ENCODE measurements at places on chromosomes 6 and 20.

- DNase-seq = no peak
Observed at GRCh38 chr6:41717392-41717736, 18.0 kb downstream of the TFEB start.

- DNase-seq = no peak
Observed at GRCh38 chr20:33373735-33374605, 27.3 kb downstream of the CDK5RAP1 start.

GRCh38 chr20:62775206-62775605 is 21.1 kb upstream of the MRGBP start:
- no peak for DNase-seq

DNA sequence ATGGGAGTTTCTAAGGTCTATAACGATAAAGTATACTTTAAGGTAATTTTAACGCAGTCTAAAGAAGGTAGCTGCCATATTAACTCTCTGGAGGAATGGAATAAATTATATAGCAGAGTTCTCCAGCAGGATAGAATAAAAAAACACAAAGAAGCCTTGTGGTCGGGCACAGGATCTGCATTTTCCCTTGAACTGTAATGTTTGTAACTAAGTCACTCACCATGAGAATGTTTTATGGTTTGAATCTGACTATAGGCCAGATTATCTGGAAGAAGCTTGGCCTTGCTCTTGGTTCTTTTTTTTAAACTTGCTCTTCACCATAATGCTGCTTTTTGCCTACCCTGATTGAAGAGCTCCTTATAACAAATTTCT is 238.8 kb upstream of the NOX3 start:
- DNase-seq = no peak

- no peak for DNase-seq
Observed at GRCh38 chr20:32804817-32805216, 14.9 kb upstream of the MAPRE1 start.

GRCh38 chr6:90101403-90101802 is 195.2 kb downstream of the BACH2 start:
- no peak for DNase-seq

DNA sequence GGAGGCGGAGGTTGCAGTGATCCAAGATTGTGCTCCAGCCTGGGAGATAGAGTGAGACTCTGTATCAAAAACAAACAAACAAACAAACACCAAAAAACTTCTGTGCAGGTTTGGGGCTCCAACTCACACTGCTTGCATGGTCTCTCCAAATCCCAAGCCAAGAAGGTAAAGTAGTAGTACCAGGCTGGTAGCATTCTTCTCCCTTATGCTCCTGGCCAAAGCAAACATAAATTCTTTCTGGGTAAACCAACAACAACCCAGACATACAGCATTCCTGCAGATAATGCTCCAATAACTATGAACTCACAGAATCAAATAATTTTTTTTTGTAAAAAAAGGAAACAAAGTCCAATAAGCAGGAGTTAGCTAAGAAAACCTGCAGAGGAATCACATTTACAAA is 57.8 kb upstream of the KLHL31 start:
- no peak for DNase-seq

GRCh38 chr6:147674794-147675193 is 166.3 kb downstream of the SAMD5 start:
- DNase-seq = no peak

DNA sequence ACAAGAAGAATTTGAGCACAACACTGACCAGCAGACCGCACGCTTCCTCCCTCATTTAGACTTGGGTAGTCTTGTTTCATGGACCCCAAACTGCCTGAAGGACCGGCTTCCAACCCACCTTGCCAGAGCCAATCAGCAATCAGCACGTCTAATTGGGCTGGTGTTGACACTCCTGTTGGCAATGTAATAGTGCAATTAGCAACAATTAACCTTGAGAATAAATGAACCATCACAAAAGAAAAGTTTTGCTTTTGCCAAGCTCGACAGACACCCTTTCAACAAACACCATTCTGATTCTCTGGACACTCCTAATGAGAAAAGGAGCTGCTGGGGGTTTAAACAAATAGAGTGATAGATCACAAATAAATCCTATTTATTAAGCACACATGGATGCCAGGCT is 61.0 kb downstream of the EDN3 start:
- DNase-seq = no peak

- no peak for DNase-seq
Observed at GRCh38 chr20:49661560-49662329, 51.9 kb downstream of the B4GALT5 start.

- no peak for DNase-seq
Observed at GRCh38 chr6:95547043-95547442, 30.3 kb upstream of the MANEA start.

DNA sequence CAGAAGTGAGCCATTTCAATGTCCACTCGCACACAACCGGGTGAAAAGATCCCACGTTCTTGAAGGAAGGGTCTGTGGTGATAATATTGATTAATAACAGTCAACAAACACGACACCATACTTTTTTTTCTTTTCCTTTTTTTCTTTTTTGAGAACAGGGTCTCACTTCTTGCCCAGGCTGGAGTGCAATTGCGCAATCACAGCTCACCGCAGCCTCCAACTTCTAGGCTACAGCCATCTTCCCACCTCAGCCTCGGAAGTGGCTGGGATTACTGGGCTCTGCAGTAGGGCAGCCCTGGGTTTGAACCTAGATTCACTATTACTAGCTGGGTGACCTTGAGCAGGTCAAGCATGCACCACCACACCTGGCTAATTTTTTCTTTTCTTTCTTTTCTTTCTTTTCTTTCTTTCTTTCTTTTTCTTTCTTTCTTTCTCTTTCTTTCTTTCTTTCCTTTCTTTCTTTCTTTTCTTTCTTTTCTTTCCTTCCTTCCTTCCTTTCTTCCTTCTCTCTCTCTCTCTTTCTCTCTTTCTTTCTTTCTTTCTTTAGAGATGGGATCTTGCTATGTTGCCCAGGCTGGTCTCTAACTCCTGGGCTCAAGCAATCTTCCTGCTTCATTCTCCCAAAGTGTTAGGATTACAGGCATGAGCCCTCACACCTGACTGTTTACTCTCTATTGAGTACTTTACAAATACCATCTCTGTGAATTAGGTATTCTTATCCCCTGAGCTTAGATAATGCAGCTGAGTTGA is 123.9 kb downstream of the SNX5 start:
- DNase-seq = no peak

GRCh38 chr20:17790296-17790695 is 90.5 kb downstream of the BANF2 start:
- no peak for DNase-seq

- no peak for DNase-seq
Observed at GRCh38 chr6:148972481-148972880, 225.7 kb downstream of the UST start.

DNA sequence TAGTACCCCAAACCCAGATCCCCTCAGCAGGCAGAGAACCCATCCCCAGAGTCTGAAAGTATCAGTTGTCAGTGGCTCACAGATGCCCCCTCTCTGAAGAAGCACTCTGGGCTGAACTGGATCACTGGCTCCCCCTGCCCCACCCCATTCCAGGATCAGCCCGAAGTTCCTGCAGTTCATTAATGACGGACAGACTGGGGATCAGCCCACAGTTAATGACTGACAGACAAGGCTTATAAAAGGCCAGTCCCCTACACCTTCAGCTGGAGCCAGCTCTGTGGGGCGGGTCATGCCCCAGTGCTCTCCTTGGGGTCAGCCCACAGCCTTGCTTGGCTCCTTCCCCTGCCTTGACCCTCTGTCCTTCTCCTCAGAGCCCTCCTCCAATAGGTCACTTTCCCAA is 21.7 kb downstream of the KIAA1755 start:
- DNase-seq = no peak

GRCh38 chr6:29941016-29941415 is 1.3 kb upstream of the HLA-A start:
- DNase-seq = no peak

DNA sequence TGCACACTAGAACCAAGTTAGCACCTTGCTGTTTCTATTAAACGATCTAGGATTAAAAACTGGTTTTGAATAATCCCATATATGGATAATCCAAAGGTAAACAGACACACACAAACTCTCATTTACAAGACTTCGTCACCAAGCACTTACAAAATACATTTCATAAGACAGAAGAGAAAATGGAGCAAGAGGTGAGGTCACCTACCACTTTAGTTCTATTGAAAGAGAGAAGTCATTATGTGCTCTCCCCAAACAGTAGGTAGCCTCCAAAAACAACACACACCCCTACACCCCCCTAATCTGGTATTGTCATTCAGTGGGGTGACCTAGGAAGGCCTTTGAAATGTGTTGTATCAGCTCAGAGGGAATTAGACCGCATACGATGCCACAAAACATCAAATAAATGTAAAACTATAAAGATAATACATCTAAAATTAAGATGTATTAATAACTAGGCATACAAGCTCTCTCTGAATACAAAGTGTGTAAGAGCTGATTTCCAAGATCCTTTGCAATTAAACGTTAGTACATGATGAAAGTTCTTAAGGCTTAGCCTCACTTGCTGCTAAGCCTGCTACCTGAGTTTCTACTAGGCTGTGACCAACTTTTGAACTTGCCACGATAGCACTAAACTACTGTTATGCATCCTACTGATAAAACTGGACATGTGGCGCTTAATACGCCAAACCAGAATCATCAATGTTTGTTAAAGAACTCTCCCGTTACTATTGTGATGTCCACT is 1.6 kb downstream of the SRPK1 start:
- DNase-seq = no peak

- DNase-seq = no peak
Observed at GRCh38 chr6:115932481-115932880, 128.2 kb downstream of the FRK start.

- no peak for DNase-seq
Observed at GRCh38 chr20:42074944-42075343, 456.8 kb upstream of the CHD6 start.

DNA sequence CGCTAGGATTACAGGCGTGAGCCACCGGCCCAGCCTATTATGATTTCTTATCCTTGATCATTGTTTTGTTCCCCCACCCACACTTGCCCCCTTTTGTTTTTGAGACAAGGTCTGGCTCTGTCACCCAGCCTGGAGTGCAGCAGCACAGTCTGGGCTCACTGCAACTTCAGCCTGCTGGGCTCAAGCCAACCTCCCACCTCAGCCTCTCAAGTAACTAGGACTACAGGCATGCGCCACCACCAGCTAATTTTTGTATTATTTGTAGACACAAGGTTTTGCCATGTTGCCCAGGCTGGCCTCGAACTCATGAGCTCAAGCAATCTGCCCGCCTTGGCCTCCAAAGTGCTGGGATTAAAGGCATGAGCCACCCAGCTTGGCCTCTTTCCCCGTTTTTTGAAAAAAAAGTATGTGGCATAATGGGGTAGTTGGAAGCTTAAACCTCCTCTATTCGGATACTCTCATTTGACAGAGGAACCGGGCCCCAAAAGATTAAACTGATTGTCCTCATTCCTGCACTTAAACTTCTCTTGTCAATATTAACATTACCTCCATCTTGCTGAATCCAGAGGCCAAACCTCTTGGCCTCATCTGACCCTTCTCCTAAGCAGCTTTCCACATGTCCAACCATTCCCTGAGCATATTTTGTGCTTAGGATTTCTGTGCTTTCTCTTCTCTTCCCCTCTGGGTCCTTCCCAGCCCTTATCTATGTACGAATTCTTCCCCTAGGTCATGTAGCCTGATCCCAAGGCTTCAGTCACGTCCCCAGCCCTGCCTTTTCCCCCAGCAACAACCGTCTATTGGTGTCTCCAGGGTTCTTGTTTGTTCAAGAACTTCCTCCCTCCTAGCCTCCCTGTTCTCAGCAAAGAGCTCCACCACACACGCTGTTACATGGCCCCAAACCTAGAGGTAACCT is 6.1 kb upstream of the EZR start:
- DNase-seq = no peak

GRCh38 chr6:110534731-110535492 is 58.5 kb upstream of the SLC22A16 start:
- DNase-seq = no peak

DNA sequence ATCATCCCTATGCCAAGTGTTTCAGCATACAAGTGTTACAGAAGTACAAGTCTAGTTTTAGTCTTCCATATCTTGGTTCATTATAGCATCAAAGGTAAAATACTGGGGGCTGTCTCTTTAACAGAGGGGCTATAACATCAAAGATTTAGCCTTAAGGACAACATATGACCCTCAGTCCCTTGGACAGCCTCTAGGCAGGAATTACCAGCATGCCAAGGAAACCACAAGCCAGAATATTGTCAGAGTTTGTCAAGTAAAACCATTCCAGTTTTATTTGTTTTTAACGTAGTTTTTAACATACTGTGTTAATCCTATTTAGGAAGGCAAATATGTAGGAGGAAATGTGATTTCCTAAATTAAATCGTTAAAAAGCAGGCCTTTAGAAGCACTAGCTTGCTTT is 18.6 kb downstream of the ZKSCAN8 start:
- no peak for DNase-seq

DNA sequence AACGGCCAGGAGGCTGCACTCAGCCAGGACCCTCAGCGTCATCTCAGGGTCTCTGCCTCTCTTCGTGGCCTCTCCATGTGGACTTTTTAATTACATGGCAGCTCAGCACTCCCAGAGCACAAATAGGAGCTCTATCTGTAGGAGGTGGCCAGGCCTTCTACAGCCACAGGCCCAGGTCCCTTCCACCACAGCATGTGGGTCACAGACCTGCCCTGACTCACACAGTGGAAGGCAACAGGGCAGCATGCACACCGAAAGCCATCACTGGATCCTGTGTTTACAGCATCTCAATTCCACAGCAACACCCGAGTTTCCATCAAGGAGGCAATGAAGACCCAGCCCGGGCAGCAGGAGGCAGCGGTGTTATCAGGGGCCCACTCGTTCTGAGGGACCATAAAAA is 65.8 kb upstream of the CD93 start:
- no peak for DNase-seq

GRCh38 chr20:3188823-3189413 is 15.6 kb downstream of the DDRGK1 start:
- no peak for DNase-seq

GRCh38 chr6:52937908-52938307 is 28.4 kb upstream of the GSTA3 start:
- no peak for DNase-seq

GRCh38 chr6:117267054-117267347 is 1.6 kb downstream of the VGLL2 start:
- no peak for DNase-seq

GRCh38 chr20:43993560-43993959 is 78.9 kb downstream of the TOX2 start:
- DNase-seq = no peak
